ENCODE measurements at places on chromosomes 3 and 15.
A peak's percentile ranks its signal among the peaks of the same experiment; 100 is the strongest.

DNA sequence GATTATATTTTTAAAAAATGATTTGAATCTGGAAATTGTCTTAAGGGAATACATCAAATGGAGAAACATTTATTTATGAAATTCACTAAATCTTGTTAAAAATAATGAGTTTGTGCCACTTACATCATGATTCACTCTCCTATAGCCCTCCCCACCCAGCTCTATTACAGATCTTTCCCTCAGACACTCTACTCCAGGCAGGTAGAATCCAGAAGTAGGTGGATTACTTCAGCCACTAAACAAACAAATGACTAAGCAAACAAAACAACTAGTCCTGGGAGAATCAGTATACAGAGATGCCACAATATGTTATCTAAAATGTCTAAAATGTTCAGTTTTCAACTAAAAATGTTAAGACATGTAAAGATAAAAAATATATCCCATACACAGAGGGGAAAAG, 608.1 kb upstream of the UBE2E2 start:
- DNase-seq = no peak

GRCh38 chr15:68783226-68784058, 37.3 kb downstream of the ANP32A start:
- DNase-seq = peak; percentile 62

DNA sequence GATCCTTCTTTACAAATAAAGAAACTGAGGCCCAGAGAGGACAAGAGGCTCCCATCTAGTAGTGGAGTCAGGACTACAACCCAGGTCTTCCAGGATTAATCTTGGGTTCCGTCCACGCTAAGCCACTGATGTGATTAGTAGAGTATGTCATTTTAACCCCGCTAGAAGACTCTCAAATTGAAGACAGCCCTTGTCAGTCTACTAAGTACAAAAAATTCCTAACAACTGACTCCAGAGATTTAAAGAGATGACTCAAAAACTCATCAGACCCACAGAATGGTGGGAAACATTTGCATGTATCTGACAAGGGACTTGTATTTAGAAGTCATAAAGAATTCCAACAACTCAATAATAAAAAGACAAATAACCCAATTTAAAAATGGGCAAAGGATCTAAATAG, 145.3 kb downstream of the CNTN3 start:
- DNase-seq = no peak

GRCh38 chr15:78804391-78804792, 6.9 kb downstream of the ADAMTS7 start:
- no peak for DNase-seq

DNA sequence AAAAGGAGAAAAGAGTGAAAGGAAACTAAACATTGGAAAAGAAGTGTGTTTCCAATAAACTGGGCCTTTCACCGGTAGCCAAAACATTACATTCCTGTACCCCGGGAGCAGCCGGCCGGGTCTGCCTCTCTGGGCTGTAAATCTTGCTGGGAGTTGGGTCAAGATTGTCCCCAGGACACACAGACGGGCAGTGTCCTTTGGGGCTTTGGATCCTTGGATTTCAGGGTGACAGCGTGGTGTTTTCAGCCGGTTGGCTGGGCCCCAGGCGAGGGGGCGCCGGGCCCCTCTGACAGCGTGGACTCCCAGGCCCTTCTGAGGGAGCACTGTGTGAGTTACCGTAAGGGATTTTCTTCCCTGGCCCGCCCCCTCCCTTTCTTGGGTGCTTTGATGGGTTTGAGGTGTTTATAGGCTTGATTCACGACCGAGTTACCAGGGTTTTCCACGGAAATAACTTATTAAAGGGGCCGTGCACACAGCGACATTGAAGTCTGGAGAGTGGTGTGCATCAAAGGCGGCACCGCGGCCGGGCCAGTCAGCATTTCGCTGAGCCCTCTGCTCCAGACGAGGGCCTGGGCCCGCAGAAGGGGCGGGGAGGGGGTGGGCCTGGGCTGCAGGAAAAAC, 27.4 kb downstream of the SMAD6 start:
- DNase-seq = no peak

DNA sequence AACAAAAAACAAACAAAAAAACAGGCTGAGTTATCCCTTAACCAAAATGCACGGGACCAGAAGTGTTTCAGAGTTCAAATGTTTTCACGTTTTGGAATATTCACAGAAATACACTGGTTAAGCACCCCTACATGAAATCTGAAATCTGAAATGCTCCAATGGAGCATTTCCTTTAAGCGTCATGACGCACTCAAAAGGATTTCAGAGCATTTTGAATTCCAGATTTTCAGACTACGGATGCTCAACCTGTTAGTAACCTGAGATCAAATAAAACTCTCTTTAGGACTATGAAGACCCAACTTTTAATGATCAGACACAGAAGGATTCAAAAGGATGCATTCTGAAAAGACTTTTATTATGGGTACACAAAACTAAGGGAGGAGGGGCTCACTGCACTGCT, 9.6 kb downstream of the CLPX start:
- DNase-seq = no peak

DNA sequence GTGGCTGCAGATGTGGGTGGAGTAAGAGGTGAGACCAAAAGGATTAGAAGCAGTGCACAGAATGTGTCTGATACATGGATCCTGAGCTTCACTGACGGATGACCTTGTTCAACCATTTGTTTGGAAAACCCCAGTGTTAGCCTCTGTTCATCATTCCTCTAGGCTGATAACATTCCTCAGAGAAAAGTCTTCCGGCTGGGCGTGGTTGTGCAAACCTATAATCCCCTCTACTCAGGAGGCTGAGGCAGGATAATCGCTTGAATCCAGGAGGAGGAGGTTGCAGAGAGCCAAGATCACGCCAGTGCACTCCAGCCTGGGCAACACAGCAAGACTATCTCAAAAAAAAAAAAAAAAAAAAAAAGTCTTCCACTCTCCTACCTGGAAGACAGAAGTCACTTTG, 23.1 kb upstream of the CHD2 start:
- no peak for DNase-seq

DNA sequence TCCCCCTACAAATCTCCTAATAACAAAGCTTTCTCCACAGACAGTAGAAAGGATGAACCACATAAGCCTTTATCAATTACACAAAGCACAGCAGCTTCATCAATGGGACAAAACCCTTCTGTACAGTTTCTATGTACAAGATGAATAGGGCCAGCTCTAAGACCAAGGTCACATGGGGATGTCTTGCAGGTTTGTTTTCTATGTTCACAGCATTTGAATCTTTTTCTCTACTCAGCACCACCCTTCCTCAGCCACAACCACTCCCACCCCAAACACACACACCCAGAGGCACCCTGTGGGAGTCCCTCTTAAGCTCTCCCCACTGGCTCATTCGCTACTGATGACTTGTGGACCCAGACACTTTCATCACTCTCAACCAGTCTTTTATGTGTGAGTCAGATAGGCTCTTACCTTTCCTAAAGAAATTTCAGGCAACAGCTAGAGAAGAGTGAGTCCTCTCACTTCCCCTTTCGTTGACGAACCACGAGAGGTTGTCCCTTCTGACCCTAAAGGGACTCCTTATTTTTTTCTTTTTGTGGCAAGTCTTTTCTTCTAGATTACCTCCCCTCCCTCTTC, 57.9 kb downstream of the ARHGAP31 start:
- peak; percentile 37 for DNase-seq
